Calu3 (cell line): ENCODE measurements at places on chromosomes 11 and 22.
A peak's percentile ranks its signal among the peaks of the same experiment; 100 is the strongest.

- no peak for DNase-seq
These were observed 14.5 kb downstream of the USP35 start for GRCh38 chr11:78203184-78203583.

- DNase-seq, result no peak
These were observed 59.8 kb upstream of the NAV2 start for GRCh38 chr11:19652623-19653375.

- no peak for DNase-seq
These were observed 48.1 kb upstream of the CWF19L2 start for GRCh38 chr11:107505647-107506225.

DNA sequence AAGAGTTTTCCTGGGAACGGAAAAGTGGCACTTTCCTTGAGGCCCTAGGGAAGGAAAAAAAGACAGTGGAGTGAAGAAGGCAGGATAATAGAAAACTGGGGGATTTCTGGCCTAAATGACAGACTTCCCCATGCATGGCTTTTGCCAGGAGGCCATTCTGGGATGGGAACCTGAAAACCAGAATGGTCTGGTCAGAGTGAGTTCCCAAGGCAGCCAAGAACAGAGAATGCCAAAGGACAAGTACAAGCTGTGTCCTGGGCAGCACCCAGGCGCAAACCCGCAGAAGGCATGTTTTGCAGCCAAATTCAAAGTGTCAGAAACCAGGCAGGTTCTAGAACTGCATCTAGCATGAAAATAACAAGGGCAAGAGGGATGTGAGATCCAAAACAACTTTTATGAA is 162.4 kb downstream of the SPON1 start:
- DNase-seq, result no peak

GRCh38 chr11:61052182-61052972 is 49.9 kb upstream of the CD5 start:
- no peak for DNase-seq

DNA sequence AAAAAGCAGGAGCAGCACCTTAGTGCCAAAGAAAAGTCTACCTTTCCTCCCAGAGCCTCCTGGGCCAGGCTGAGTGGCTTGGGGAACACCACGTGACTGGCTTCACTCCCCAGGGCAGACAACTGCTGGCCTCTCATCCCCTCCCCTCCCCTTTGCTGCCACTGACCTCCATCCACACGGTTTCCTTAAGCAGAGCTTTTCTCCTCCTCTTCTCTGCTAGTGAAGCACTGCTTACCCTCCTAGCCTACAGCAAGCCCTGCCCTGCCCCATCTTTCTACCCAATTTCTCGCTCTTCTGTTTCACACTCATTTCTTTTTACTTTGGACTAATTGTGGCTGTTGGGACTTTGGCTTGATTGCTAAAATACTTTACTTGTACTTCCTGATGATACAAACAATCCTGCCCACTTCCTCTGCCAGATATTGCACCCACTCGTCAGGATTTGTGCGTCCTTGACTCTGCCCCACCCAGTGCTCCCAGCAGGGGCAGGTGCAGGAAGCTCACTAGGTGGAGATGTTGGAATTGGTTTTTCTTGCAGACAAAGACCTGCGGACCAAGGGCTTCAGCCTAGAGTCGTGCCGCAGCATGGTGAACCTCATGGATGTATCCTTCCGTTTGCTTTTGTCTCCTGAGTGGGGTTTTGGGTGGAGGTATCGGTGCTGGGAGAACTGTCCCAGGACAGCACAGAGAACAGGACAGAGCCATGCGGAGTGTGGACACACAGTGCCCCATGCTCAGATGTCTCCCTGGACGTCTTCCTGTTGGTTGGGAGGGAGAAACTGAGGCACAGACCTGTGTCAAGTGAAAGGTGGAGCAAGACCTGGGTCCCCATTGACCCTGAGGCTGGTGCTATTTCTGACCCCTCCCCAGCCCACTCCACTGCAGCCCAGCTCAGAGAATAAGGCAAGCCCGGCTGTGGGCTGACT is 27.3 kb downstream of the CAPN1 start:
- DNase-seq, result no peak

- DNase-seq, result no peak
These were observed 53.2 kb upstream of the EHF start for GRCh38 chr11:34567733-34568132.

DNA sequence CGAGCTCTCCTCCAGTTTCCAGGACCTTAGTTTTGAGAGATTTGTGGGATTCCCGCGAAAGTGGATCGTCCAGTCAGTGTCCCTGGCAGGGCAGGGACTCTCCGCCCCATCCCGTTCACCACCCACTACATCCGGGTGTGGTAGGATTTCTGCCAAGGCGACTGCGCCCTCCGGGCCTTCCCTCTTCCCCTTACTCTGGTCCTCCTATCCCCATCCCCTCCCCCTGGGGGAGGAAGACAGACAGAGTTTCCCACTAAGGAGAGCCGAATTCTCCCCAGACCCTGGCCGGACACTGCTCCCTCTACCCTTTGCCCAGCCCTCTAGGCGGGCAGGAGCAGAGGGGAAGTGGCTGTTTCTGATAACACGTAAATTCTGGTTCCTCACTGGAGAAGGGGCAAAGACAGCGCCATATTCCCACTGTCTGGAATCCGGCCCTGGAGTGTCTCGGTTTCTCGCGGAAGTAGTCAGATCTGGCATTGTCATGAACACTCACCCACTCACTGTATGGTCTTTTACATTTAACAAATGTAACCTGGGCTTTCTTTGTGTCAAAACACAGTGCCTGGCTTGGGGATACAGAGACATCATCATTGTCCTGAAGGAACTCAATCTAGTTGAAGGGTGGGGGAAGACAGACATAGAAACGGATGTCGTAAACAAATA is 1.1 kb upstream of the NECTIN1 start:
- peak; percentile 29 for DNase-seq

DNA sequence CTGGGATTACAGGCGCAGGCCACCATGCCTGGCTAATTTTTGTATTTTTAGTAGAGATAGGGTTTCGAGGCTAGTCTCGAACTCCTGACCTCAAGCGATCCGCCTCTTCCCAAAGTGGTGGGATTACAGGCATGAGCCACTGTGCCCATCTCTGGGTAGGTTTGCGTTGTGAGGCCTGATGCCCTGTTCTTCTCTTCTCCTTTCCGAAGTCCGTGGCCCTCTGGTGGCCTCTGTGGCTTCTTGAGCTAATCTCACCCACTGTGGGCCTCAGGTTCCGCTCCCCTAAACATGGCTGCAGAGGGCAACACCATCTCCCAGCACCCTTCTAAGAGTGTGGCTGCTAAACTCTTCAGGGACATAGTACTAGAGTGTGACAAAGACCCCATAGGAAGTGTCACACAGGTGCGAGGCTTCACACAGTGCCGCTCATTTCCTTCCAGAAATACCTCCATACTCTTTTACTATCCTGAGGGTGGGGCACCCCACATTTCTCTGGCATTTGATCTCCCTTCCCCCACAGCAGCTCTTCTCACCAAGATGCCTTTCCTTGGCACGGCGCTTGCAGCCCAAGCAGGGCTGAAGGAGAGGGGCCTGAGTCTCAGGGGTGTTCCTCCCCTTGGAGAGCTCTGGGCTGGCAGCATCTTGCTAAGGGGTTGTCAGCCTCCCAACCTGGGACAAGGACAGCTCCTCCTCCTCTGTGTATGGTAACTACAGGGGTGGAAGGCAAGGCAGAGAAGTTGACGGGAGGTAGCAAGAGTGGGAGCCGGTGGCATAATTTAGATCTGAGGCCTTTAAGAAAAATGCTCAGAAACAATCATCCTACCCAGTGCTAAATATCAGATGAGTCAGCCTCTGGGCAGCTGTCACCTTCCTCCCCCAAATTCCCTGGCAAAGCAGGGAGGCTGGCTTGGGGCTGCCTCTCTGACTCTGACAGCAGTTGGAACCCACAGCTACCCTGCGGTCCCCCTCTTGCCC is 6.1 kb downstream of the THY1 start:
- no peak for DNase-seq

DNA sequence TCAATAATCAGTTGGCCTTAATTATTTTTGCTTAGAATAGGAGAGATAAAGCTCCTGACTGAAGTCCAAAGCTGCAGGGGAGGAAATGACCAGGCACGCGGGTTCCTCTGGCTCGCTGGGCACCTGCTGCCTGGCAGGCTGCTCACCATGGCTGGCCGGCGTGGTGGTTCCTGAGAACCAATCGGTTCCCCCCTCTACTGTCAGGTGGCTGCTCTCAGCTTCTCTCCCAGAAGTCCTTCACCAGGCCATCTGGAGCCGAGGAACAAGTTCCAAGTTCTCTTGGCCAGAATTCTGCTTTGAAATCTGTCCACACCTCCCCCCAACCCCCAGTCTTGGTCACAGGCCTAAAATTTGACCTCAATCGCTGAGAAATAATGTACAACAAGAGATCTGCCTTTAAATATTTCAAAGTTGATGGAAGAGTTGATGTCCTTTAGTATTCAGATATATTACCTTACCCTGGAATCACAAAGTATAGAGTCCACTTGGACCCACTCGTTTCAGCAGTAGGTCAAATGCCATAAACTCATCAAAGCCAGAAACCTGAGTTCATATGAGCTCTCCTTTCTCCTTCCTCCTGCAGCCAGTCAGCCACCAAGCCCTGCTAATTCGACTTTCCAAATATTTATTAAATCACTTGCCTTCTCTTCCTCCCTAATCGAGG is 25.2 kb downstream of the EXPH5 start:
- no peak for DNase-seq

DNA sequence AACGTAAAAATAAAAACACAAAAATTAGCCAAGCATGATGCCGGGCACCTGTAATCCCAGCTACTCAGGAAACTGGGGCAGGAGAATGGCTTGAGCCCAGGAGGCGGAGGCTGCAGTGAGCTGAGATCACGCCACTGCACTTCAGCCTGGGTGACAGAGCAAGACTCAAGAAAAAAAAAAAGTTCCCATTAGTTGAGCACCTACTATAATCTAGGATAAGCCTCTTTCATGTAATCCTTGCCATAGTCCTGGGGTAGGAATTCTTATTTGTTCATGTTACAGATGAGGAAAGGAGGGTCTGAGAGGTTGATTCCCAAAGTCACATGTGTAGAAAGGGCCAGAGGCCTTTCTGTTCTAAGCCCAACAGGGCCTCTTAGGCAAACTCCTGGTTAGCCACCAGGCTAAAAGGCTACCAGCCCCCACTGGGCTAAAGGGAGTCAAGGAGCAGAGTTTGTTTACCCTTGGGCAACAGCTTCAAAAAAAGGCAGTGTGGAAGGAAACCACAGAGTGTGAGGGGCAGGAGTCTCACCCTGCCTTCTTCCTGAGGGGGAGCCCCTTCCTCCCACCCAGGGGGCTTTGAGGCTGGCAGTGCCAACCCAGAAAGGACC is 21.6 kb upstream of the CSNK1E start:
- DNase-seq, result no peak

- no peak for DNase-seq
These were observed 119.8 kb downstream of the KCNQ1OT1 start for GRCh38 chr11:2580061-2580421.

DNA sequence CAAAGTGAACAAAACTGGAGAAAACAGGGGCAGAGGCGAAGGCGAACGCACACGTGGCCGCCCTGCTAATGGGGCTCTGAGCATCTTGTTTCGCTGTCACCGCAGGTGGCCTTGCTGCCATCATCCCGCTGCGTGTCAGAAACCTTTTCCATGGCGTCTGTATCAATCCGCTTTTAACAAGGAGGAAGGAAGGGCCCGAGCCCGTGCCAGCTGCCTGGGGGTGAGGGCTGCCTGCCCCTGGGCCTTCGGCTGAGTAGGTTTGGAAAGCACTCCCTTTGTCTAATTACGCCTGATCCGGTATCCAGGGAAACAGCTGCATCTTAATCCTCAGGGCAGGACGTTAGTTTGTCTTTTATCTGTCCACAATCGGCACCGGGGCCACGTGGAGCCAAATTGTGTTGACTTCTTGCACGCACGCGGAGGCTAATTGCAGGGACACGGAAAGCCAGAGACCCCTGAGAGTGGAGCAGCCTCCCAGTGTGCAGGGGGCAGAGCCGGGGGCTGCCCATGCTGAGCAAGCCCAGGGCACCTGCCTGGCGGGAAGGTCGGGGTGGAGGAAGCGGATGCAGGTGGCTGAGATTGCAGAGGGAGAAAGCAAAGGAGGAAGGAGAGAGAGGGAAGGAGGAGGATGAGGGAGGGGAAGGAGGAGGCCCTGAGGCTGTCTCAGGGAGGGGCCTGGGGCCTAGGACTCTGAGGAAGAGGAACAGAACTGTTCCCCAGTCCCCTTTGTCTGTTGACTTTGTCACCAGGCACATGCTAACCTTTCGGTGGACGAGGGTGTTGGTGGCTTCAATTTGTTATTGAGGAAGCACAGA is 19.2 kb upstream of the TH start:
- DNase-seq, result no peak

GRCh38 chr11:22193348-22194051 is 615 bp downstream of the ANO5 start:
- peak; percentile 27 for DNase-seq

- DNase-seq, result no peak
These were observed 57.7 kb downstream of the PDGFD start for GRCh38 chr11:104106136-104106754.

- DNase-seq, result no peak
These were observed 12.2 kb upstream of the RPS3 start for GRCh38 chr11:75386942-75387630.

- no peak for DNase-seq
These were observed 62.7 kb downstream of the LIF start for GRCh38 chr22:30183861-30184278.

DNA sequence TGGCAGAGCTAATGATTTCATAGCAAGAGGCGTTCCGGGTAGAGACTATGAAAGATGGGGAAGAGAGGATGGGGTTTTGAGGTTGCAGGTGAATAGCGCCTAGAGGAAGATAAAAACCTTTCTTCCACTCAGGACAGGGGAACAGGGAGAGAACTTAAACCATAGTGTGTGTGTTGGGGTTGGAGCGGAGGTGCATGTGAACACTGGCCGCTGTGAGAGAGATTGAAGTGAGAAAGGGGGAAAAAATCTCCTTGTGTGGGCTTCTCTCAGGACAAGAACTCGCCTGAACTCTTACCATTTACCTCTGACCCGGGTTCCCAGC is 3.4 kb downstream of the BSX start:
- DNase-seq, result no peak

GRCh38 chr11:44029507-44029845 is 18.3 kb upstream of the ACCSL start:
- no peak for DNase-seq

DNA sequence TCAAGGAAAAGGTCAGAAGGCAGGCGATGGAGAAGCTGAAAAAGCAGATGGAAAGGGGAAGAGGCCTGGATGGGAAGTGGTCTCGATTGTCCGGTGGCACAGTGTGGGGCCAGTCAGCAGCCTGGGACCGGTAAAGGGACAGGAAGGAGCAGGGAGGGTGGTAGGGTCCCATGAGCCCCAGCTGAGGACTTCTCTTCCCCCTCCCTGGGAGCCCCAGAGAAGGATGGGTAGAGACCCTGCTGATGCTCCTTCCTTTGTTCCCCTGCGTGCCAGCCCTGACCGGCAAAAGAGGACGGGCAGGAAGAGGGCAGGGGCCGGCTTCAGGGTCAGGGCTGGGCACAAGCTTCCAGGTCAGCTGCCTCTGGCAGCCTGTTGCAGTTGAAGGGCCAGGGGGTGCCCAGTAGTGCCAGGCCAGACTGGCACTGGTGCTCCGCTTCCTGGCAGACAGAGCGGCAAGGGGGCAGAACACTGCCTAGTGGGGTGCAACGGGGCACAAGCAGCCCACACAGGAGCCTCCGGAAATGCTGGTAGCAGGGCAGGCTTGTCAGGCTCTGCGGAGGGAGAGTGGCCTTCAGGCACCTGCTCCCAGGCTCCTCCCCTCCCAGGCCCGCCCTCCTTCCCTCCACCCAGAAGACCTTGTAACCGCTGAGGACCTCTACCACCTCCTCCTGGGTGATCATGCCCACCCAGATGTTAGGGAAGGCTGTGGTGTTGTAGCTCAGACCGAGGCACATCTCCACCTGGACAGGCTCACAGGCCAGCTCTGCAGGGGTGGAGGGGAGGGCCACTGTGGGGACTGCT is 739 bp upstream of the C1QTNF5 start:
- no peak for DNase-seq
